Umbilical cord (tissue), 2 donors: ENCODE measurements at places on chromosomes 11 and 22.
A peak's percentile ranks its signal among the peaks of the same experiment; 100 is the strongest.

DNA sequence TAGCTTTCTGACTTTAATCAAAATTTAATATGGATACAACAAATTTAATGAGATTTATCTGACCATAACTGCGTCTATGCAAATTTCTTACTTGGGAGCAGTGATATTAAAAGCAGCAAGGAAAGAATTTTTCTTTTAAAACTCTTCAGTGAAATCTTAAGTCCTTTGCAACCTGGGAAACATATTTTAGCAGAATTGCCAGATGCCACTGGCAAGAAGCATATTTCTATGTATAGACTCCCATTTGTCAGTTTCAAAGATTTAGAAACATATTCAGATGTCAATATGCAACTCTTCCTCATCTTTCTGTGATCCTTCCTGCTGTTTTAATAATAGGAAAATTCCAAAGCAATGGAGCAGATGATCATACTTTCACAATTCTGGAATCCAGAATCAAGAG lies 911.3 kb downstream of the LUZP2 start:
- DNase-seq, result no peak

DNA sequence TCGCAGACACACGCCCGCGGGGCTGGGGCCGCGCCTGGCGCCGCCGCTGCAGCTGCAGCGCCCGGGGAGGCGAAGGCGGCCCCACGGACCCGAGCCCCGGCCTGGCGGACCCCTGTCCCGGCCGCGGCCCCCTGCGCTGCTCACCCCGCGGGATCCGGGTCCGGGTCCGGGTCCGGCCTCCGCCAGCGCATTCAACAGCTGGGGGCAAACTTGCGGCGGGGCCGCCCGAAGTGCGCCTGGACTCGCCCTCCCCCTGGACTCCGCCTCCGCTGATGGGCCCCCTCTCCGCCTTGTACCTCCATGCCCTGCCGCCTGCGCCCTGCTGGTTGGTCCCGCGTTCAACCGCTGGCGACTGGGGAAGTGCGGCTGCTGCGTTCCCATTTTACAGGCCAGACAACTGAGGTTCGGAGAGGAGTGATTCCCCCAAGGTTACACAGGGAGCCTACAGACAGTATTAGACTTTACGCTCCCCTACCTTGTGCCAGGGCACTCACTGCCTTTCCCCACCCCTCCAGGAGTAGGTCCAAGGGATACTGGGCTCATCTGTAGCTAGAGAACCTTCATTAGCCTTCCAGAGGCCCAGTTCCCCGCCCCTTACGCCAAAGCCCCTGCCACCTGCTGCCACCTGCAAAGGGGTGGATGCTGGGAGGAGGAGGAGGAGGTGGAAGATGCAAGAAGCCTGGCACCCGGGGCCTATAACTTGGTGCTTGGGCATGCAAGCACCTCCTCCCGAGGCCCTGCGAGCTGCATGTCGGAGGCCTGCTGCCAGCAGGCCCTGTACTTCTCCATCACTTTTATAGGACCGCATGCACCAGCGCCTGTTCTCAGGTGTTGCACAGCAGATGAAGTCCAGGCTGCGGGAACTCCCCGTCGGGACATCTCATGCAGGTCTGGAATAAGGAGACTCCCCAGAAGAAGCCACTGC lies 694 bp upstream of the ELFN2 start:
- no peak for DNase-seq

DNA sequence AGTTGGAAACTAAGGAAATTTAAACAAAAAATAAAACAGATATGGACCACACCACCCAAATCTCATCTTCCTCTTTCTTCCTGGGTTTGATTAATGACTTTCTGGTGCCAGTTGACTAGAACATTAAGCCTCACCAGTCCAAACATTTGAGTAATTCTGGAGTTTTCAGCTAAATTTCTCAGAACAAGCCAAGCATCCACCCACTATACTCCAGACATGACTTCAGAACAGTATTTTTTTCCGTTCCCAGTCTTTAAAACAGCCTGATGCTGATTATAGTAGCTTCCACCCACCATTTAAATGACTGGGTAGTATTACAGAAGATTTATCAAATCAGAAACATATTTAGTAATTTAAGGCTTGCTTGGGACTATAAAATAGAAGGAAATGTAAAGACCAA lies 230.9 kb upstream of the UBASH3B start:
- DNase-seq, result peak; percentile 90

- DNase-seq, result no peak
Measured at GRCh38 chr11:40183073-40184064, 1276.1 kb downstream of the LRRC4C start.

DNA sequence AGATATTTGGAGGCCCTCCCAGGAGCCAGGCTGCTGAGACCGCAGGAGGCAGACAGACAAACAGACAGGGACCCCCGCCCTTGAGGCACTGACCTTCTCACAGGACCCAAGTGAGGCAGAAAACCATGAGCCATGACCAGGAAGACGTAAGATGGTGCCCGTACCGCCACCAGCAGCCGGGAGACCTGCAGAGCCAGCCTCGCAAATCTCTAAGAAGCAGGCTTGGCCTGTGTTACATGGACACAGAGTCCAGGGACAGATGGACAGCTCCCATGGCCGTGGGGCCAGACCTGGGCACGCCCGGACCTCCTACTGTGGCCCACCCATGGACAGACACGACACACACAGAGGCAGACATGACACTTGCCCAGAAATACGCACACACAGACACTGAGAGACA lies 30.7 kb upstream of the TOLLIP start:
- no peak for DNase-seq

DNA sequence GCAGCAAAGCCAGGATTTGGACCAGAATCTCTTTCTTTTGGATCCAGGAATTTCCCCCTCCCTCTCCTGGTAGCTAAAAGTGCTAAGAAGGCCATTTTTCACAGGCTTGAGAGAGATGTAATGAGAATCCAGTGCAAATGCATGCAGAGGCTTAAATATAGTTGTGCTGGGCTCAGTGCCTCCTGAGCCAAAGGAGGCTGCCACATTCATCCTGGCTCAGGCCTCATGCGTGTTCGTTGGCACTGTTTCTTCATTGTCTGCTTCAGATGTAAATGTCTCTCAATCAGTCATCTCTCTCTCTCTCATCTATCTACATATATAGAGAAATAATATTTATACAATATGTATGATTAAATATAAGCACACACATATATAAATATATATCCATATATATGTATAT lies 83.6 kb downstream of the INSC start:
- no peak for DNase-seq

GRCh38 chr11:72446929-72447769 lies 12.8 kb upstream of the CLPB start:
- peak; percentile 68 for DNase-seq

DNA sequence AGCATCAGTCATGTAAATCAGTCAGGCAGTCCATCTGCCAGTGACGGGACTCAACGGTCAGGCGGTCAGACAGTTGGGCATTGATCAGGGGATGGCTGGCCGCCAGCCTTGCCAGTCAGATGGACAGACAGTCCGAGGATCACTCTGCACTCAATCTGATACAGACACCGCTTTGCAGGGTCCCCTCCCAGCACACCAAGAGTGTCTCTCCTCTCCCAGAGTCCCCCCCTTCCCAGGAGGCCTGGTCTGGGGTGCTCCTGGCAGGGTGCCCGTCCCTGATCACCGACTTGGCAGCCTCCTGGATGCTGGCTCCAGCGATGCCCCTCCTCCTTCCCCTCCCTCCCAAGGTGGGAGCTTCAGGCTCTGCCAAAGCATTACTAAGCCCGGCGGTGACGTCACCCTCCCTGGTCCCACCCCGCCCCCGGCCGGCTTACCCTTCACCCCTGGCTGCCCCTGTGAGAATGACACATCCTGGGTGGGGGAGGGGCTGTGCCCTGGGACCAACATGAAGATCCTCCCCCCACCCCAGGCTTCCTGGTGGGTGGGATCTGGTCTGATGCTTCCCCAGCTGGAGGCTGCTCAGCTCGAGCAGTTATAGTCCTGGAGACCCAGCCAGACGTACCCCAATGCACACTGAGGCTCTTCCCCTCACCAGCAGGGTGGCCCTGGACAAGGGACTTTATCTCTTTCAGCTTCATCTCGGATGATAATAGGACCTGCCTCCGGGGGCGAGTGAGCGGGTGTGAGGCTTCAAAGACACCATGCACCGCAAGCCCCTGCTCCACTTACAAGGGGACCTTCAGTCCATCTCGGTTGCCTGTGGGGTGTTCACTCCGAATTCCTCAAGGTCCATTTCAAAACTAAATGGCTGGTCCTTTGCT lies 69.2 kb downstream of the CD82 start:
- peak; percentile 85 for DNase-seq

DNA sequence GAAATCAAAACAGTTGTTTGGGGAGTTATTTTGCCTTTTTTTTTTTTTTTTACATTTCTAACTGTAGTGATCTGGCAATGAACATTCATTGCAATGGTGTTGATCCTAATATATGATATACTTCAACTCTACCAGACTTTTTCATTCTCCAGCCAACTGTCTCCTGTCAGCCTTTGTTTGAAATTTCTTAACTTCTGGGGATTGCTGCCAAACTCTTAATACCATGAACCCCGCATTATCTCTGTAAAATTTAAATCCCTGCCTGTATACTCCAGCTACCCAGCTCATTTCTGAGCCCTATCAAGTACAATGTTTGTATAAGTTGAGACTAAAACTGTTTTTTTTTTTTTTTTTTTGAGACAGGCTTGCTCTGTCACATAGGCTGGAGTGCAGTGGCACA lies 280.7 kb downstream of the TTC28 start:
- DNase-seq, result peak; percentile 80

- peak; percentile 46 for DNase-seq
Measured at GRCh38 chr22:29152045-29152953, 53.4 kb upstream of the EMID1 start.
